AG20443 (cell line): ENCODE measurements at places on chromosomes 4 and X.

GRCh38 chr4:159145992-159146330 lies 43.1 kb downstream of the RAPGEF2 start:
- no peak for DNase-seq

GRCh38 chr4:3108211-3108610 lies 33.7 kb downstream of the HTT start:
- peak; percentile 46 for DNase-seq

- no peak for DNase-seq
Measured at GRCh38 chrX:69968950-69969349, 80.8 kb downstream of the AWAT2 start.

DNA sequence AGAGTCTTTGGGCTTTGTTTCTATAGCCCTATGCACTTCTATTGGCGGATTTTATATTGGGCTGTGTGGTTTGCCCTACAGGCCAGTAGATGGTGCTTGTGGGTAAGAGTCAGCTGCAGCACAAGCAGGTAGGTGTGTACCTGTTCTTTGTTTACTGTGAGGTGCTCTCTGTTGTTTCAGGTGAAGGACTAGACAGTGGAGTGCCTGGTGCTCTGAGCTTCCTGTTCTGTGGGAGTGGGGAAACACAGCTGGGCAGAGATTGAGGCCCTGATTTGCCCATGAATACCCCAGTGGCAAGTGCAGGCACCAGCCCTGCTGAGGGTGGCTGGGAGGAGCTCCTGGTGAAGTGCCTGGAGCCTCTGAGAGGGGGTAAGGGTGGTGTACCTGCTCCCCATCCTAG lies 26.3 kb upstream of the UCP1 start:
- peak; percentile 27 for DNase-seq

- DNase-seq: no peak
Measured at GRCh38 chr4:130165381-130165780, 1069.4 kb downstream of the C4orf33 start.

GRCh38 chr4:81622474-81623184 lies 150.9 kb upstream of the RASGEF1B start:
- DNase-seq: no peak

- DNase-seq: no peak
Measured at GRCh38 chrX:28589046-28589445, 1.8 kb downstream of the IL1RAPL1 start.

- DNase-seq: no peak
Measured at GRCh38 chr4:40812386-40812785, 62.6 kb downstream of the NSUN7 start.

GRCh38 chr4:163744861-163745260 lies 250.4 kb downstream of the TMA16 start:
- no peak for DNase-seq

GRCh38 chr4:55706541-55706940 lies 70.4 kb upstream of the NMU start:
- no peak for DNase-seq

GRCh38 chr4:56630876-56631666 lies 50.0 kb downstream of the HOPX start:
- DNase-seq: peak; percentile 39

DNA sequence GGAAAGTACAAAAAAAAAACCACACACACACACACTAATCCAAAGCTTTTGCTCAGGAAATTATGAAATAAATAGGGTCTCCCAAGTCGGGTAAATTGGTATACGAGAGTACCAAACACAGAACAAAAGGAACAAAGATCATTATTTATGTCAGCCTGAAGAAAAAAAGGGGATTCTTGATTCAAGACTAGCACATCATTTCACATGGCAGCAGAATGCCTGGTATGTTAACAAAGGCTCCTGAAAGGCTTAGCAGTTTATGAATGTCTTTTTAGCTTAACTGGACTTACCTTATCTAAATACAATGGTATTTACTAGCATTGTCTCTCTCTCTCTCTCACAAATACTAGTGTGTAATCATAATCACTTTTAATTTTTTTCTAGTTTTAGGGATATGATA lies 11.3 kb downstream of the RAP2C start:
- DNase-seq: no peak

DNA sequence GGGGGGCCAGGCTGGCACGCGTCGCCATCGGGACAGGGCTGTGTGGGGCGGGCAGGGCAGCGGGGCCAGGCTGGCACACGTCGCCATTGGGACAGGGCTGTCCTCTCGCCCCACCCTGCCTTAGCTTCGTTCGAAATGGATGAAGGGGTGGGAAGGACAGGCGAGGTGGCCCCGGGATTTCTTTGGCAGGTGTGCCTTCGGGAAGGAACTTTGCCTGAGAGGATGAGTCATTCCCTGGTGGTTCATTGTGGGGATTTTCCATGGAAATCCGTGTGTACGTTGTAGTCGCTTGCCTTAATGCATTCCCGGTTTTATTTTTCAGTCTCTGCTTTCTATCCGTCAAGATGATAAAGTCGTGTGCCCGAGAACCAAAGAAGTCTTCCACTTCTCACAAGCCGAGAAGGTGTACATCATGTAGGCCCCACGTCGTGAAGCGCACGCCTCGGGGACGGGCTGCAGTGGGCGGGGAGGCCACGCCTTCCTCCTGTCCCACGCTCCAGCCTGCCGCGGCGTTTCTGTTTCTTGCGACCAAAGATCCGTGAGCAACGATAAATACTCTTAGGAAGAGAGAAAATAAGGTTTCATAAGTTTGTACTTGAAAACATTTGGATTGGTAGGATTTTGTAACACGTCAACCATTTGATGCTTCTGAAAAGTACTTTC lies 8.1 kb upstream of the UVSSA start:
- DNase-seq: no peak

- DNase-seq: no peak
Measured at GRCh38 chrX:130741584-130741983, 161.4 kb downstream of the ENOX2 start.

DNA sequence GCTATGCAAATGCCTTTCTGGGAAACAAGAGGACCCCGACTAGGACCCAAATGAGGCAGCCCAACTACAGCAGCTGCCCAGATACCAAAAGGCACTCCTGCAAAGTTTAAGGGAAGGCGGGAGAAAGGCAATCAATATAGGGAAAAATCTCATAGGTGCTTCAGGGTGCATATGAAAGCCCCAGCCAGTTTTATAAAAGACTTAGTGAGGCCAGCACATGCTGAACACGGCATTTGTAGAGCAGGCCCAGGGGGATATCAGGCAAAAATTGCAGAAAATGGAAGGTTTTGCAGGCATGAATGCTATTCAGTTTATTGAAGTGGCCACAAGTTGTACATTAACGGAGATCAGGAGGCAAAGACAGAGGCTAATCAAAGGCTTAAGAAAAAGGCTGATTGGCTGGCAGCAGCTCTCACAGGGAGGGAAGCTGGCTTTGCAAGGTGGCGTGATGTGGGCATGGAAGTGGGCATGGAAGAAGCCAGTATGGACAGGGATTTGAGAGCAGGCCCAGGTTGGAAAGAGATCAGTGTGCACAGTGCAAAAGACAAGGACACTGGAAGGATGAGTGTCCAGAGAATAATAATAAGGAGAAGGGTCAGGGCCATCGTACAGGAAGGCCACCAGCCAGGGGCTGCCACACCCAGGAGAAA lies 37.7 kb upstream of the UGT2B7 start:
- DNase-seq: no peak

GRCh38 chr4:168200685-168201084 lies 108.3 kb downstream of the ANXA10 start:
- DNase-seq: no peak

GRCh38 chr4:186422296-186422695 lies 133.1 kb downstream of the MTNR1A start:
- DNase-seq: no peak

GRCh38 chr4:73166212-73166611 lies 92.4 kb downstream of the ANKRD17 start:
- DNase-seq: no peak

DNA sequence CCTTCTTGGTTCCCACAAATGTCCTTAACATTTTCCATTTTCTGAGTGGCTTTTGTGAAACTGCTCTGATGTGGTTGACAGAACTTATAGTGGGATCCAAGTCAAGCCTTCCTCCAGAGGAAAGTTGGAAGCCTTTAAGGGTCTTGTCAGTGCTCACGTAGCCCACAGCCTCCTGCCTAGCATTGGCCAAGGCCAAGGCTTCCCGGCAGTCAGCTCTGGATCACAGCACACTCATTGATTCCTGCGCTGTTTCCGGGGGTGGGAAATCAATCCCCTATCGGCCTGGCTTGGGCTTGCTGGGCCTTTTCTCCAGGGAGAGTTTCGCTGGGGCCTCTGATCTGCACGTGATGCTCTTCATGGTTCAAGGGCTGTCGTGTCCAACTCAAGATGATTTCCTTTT lies 76.1 kb downstream of the SLC9A6 start:
- no peak for DNase-seq

GRCh38 chrX:108224727-108225621 lies 133.4 kb downstream of the ATG4A start:
- DNase-seq: peak; percentile 24

DNA sequence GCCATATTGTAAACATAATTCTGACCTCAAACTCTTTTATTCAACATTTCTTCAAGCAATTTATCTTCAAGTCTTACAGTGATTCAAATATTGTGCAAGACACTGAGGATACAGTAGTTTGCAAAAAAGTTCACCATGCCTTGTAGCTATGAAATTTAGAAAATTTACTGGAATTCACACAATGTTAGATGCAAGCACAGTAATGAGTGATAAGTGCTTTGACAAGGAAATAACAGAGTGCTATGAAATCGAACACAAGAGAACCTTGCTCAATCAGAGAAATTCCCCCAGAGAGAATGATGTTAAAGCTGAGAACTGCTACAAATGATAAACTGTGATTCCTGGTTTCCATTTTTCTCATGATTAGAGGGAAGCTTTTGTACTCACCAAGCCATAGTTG lies 952.9 kb downstream of the FAT4 start:
- peak; percentile 9 for DNase-seq

GRCh38 chr4:72283357-72283756 lies 251.6 kb downstream of the NPFFR2 start:
- no peak for DNase-seq

DNA sequence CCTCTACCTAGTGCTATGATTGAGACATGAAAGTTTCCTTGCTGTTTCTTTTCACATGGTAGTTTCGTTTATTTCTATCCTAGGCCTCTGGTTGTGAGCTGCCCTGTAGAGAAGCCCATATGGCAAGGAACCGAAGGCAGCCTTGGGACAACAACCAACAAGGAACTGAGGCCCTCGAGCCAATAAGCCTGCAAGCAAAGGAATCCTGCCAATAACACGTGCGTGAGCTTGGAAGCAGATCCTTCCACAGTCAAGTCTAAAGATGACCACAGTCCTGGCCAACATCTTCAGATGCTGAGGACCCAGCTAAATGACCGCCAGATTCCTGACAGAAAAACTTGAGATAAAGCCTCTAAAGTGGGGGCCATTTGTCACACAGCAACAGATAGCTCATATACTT lies 100.4 kb upstream of the FAM9B start:
- no peak for DNase-seq

DNA sequence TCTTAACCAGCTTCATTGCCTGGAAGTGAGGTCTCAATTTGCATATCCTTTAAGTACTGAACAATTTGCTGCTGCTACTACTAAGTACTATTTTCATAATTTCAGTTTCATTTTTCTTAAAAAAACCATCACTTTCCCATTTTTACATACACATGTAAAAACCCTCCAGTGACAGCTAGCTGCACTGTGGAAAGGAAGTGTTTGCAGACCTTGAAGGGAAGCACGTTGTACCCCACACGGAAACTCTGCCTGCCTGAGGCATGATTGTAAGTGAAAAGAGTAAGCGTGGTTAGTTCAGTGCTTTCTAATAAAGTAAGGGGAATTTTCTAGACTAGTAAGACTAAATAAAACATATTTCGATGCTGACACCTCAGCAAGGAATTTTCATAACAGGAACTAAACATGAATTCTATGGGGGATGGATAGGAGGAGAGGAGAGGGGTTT lies 103.6 kb downstream of the RAPGEF2 start:
- no peak for DNase-seq

GRCh38 chr4:120964596-120964995 lies 42.1 kb upstream of the PRDM5 start:
- DNase-seq: no peak

DNA sequence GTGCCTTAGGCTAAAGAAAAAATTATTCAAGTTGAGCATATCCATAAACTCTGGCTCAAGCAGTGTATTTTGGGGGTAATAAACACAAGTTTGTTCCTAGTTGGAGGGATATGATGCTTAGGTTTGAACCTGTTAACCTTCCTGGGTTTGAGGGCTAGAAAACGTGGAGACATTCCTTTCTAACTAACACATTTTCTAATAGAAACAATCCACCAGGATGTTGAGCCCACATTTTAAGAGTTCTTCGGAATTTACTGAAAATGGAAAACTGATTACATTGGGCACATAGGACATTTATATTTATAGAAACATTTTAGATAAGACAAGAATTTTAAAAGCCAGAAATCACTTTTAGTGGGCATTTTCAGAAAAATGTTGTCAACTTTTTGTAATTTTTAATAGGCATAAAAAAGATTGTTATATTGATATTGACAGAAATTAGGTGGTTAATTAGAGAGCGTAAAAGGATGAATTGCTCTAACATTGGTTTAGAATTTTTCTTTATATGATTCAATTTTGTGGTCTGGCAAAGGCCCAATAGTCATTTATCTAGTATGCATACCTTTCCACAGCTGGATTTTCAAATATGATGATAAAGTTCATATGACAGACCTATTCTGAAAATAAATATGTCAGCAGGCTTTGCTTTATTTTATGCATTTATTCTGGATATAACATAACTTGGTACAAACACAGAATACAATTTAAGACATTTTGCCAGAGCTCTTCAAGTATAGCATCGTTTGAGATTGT lies 49.2 kb downstream of the CEP44 start:
- no peak for DNase-seq

GRCh38 chrX:23745786-23746185 lies 2.7 kb upstream of the ACOT9 start:
- DNase-seq: no peak

- DNase-seq: no peak
Measured at GRCh38 chr4:24796620-24797019, 1.2 kb downstream of the SOD3 start.

GRCh38 chr4:150006197-150006596 lies 72.0 kb upstream of the DCLK2 start:
- DNase-seq: no peak

DNA sequence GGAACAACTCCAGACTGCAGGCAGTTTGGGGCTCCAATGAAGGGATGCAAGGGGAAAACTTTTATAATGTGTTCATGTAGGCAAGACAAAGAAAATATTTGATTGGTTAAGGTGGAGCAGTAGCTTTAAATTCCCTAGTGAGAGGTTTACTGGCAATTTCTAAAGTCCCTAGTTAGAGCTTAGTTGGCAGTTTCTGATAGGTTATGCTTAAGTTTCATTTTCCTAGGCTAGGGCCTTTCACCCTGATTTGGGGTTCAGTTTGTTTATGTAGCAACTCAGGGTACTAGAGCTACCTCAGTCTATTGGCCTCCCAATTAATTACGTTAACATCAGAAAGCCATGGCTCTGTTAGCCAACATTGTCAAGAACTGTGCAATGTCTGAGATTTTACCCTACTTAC lies 14.6 kb downstream of the BBS12 start:
- DNase-seq: no peak

DNA sequence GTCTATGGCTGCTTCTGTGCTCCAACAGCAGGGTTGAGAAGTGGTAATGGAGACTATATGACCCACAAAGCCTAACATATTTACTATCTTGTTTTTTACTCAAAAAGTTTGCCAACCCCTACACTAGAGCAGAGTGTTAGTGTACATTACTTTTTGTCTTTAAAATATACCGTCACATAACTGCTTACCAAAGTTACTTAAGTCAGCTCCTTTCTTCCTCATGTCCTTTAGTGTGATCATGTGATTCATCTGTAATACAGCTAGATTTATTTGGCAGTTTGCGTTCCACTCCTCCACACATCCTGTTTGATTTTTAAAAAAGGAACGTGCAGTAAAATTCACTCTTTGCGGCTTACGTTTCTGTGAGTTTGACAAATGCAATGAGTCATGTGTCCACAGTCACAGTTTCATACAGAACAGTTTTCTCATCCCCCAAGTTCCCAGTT lies 162.4 kb upstream of the GPRIN3 start:
- DNase-seq: peak; percentile 36
